ENCODE measurements at places on chromosomes 11 and 22. TPM values are rescaled to one million over a fixed set of nuclear protein-coding genes. Genes with fewer than 3 reads are reported as not detected.

The GDPD5 gene
- 13.4 TPM for total RNA-seq

DNA sequence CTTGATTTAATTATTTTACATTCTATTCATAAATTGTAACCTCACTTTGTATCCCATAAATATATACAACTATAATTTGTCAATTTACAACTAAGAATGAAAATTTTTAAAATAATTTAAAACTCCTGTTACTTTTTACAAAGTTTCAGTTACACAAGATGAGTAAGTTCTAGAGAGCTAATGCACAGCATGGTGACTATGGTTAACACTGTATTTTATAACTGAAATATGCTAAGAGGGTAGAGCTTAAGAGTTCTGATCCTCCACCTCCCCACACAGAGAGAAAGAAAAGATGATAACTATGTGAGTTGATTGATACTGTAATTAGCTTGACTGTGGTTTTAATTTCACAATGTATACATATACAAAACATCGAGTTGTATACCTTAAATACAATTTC, 412.5 kb upstream of the DDI1 start:
- DNase-seq, result no peak
- H3K27ac ChIP-seq, result no peak overlapping the region
- no peaks in the 10 kb centered on the region for H3K4me1 ChIP-seq
- H3K4me3 ChIP-seq, result no peak overlapping the region
- no peaks in the 10 kb centered on the region for H3K36me3 ChIP-seq

DNA sequence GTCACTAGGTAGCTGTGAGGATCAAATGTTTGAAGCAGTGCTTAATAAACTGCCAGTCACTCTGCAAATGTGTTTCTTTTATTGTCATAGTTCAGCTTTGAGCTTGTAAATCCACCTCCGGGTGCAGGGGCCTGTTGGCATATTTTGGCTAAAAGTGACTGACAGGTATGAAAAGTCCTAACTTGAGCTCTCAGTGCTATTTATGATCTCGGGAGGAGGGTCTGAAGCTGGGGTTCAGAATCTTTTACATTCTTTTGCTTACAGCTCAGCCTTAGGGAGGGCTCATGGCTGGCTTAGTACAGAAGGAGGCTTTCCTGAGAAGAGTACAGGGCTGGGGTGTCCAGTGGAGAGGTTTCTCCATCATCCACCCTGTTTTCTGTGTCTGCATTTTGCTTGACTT, 1.5 kb downstream of the ASPHD2 start:
- no peak overlapping the region for H3K27ac ChIP-seq
- no peaks in the 10 kb centered on the region for H3K27me3 ChIP-seq
- DNase-seq, result no peak
- H3K36me3 ChIP-seq, result no peaks in the 10 kb centered on the region
- peaks cover 15% of the 10 kb centered on the region for H3K4me1 ChIP-seq

DNA sequence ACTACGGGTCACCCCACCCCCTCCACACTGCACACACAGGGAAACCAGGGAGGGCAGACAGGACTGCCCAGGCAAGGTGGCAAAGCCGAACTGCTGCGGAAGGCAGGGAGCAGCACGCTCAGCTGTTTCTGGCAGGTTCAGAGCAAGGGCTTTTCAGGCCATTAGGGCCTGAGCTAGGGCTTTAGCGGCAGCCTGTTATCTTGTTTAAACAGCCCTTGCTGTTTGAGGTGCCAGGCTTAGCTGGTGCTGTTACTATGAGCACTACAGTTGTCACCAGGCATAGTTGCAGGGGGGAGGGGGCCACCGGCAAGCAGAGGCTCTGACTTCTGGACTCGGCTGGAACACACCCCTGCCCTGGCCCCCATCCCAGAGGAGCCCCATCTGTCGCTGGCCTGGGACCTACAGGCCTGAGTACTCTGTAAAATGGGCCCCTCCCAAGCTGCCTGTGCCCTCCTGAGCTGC, 34.9 kb downstream of the RSPH14 start:
- H3K27ac ChIP-seq, result no peak overlapping the region
- H3K4me1 ChIP-seq, result no peaks in the 10 kb centered on the region
- no peaks in the 10 kb centered on the region for H3K27me3 ChIP-seq
- H3K4me3 ChIP-seq, result no peak overlapping the region

DNA sequence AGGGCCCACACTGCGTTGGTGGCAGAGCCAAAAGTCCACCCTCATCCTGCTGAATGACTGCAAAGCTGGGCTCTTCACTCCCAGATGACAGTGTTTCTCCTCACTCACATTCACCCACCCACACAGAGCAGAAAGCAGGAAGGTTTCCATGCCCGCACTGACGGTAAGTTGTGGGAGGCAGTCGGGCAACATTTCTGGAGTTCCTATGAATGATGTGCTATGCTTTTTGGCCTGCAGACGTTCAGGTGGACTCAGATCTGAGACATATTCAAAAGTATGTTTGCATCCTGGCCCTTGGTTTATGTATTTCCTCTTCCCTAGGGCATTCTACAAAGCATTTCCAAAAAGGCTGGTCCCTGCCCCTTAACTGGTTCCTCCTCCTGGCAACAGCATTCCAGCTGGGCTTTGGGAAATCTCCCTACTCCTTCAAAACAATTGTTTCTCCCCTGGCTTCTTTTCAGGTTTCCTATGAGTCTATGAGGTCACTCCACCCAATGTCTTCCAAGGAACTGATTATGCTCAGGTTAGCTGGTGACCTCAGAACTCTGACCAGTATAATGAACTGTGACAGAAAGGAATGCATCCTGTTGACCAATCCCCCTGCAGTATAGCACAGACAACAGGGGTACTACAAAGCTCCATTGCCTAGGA, 36.4 kb downstream of the PACSIN2 start:
- H3K4me3 ChIP-seq, result no peak overlapping the region
- H3K36me3 ChIP-seq, result no peaks in the 10 kb centered on the region
- H3K4me1 ChIP-seq, result peaks cover 36% of the 10 kb centered on the region
- H3K27ac ChIP-seq, result peak overlapping the region; percentile 48

DNA sequence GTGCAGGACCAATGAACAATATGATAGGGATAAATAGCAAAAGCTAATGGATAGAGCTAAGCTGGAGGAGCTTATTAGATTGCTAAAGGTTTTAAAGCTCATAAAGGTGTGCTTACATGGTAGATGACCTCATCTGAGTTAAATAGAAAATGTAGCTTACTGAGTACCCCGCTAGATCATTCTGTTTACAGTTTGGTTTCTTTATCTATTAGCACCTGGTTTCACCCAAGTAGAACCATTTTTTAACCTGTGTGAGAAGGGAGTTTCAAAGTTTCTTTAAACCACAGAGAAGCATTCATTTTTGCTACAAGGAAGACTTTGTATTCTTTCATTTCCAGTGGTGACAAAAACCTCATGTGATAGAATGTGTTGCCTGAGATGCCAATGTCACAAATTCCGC, 1778.0 kb downstream of the LRRC4C start:
- H3K36me3 ChIP-seq, result no peaks in the 10 kb centered on the region
- no peak for DNase-seq
- no peak overlapping the region for H3K27ac ChIP-seq
- no peak overlapping the region for H3K4me3 ChIP-seq
